ENCODE measurements at places on chromosomes 4 and X. TPM values are rescaled to one million over a fixed set of nuclear protein-coding genes. Genes with fewer than 3 reads are reported as not detected.

Gene TRPC3
- 1.7 TPM for total RNA-seq

Gene GLRA2
- not detected for total RNA-seq

Gene PTPN13
- 77.2 TPM for total RNA-seq

Gene UGT2A3
- total RNA-seq, result not detected

Gene CDX4
- not detected for total RNA-seq
